IPS-NIHi11 (cell line): ENCODE measurements at places on chromosomes 12 and 14.

GRCh38 chr14:63616015-63616414 is 25.7 kb downstream of the WDR89 start:
- DNase-seq, result no peak

DNA sequence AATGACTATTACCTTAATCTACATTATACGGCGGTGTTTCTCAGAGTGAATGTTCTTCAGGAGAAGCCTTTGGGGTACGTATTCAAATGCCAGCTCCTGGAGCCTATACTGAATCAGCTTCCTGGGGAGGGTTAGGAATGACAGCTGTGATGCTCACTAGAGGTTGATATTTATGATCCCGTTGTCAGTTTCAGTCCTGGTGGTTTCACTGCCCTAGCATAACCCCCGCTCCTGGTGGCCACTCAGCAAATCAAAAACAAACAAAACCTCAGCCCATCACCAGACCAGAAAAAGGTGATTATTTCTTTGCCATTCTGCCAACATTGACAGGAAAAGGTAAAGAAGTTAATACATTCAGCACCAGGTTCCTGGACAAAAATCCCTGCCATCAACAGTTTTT is 136.5 kb upstream of the CRY1 start:
- DNase-seq, result no peak

DNA sequence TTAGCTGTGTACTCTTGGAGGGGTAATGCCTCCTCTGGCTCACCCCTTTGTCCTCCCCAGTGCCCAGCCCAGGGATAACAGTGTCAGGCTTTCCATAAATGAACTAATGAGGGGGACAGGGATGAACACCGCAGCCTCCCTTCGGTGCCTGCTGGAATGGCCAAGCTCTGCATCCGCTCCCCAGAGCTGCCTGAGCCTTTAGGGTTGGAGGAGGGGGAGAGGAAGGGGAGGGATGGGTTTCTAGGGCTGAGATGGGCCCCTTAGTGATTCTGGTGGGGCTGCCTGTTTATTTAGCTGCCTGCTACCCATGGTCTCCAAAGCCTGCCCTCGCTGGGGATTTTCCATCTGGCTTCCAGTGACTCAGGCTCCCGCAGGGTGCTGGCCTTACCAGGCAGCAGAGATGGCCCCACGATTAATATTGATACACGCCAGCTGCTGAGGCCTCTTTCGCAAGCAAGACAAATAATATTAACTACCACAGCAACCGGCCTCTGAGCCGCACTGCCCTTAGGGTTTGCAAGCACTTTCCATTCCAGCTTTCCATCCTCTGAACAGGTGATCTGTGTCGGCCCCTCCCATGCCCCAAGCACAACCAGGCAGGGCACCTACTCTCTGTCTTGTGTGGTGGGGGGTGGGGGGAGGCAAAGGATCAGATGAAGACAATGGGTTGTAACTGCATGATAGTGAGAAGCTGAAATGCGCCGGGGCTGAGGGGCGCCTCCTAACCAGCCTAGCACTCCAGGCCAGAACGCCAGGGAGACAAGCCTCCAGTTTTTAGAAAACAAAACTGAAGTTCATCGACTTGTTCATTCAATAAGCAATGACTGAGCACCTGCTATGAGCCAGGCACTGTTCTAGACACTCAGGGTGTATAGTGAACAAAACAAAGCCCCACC is 56.7 kb downstream of the C14orf132 start:
- DNase-seq, result peak; percentile 37

GRCh38 chr12:1459339-1459738 is 135.0 kb downstream of the FBXL14 start:
- DNase-seq, result no peak

DNA sequence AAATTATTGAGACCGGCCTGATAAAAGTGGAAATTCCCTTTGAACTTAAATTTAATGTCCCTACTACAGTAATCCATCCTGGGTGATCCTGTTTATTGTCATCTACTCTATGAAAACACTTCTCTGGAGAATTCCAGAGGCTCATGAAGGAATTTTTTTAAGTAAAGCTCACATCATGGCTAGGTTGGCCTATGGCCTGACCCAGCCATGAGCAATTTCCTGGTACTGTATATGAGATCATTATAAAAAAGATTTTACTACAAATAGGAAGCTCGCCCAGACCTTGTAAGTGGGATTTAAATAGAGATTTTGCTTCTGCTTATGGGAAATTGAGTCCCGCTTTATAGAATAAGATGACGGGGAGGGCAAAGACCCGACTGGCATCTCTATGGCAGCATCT is 215.5 kb downstream of the DPF3 start:
- no peak for DNase-seq

- no peak for DNase-seq
Observed at GRCh38 chr12:9648701-9649531, 20.6 kb upstream of the CLEC2D start.

DNA sequence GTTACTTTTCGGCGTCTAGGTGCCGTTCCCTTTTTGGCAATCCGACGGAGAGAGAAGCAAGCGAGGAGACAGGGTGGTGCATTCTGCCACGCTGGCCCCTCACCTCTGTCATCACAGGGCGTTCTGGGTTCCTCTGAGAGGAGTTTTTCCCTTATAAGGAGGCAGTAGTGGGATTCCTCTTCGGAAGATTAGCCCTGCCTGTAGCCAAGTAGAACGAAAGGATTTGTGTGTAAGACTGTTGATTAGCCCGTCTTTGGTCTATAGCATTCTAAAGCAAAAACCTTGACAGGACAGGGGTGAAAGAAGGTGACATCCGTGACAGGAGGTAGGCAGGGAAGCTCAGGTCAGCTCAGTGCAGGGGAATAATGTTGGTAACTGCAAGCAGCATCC is 9.1 kb upstream of the NEMF start:
- peak; percentile 55 for DNase-seq

DNA sequence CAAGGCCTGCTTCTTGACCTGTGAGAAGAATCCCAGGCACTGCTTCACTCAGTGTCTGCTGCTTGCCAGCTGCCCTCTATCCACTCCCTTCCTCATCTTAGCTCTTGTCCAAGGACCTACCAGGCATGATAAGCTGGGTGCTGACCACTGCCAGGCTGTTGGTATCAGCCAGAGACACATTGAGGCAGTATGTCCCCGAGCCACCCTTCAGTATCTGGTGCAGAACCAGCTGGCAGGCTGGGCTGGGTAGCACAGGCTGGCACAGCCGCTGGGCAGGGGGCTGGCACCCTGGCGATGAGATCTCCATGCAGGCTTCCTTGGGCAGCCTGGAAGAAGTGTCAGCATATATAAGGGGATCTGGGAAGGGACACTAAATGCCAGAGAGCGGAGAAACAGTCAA is 10.5 kb downstream of the PMEL start:
- DNase-seq, result no peak

GRCh38 chr12:46382408-46382963 is 9.9 kb upstream of the SLC38A2 start:
- no peak for DNase-seq

GRCh38 chr12:39081910-39082309 is 176.5 kb upstream of the CPNE8 start:
- DNase-seq, result no peak

- peak; percentile 80 for DNase-seq
Observed at GRCh38 chr14:67571275-67571990, 28.6 kb downstream of the PIGH start.

- no peak for DNase-seq
Observed at GRCh38 chr12:131460520-131460919, 250.4 kb upstream of the SFSWAP start.

DNA sequence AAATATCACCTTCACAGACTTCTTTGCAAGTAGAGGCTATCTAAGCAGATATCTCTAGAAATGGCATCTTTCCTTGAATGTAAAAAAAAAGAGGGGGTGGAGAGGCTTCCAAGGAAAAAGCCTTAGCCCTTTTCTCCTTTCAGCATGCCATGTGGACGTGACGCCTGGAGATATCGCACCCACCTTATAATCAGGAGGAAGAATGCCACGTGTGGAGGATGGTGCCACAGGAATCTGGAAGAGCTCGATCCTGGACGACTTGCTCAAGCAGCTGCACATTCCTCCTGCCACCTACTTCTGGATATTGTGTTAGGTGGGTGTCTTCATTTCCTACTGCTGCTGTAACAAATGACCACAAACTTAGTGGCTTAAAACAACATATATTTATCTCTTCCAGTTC is 203.6 kb downstream of the NUAK1 start:
- no peak for DNase-seq
